SW 1271 (cell line): ENCODE measurements at places on chromosomes 3 and 15.

DNA sequence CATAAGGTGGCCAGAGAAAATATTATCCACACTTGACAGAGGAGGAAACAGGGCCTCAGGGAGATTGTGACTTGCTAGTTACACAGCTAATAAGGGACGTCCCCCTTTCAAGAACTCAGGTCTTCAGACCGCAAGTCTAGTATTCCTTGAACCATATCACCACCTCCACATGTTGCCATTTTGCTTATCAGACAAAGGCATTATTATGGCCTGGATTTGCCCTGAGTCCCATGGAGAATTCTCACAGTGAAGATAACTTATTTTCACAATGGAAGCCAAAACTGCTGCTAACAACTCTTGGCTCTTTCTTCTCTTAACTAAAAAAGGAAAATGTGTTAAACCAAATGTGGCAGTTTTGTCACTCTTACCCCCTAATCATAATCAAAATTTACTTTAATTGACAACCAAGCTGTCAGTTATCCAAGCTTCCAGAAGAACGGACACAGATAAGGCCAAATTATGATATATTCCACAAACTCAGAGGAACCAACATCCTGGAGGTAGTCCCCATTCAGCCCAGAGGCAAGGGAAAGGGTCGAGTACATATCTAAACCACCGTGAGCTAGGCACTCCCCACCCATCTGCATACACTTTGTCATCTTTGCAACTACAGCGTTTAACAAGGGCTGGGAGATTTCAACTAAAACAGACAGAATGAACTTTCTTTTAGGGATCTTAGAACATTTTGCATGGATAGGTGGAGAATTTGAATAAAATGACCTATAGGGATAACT lies 63.6 kb upstream of the THBS1 start:
- no peak for DNase-seq

DNA sequence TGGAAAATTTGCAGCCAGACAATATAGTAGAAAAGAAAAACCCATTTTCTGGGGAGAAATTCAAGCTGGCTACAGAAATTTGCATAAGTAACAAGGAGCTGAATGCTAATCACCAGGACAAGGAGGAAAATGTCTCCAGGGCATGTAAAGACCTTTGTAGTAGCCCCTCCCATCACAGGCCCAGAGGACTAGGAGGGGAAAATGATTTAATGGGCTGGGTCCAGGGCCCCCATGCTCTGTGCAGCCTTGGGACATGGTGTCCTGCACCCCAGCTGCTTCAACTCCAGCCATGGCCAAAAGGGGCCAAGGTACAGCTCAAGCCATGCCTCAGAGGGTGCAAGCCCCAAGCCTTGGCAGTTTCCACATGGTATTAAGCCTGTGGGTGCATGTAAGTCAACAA lies 197.6 kb upstream of the POU1F1 start:
- DNase-seq = no peak

GRCh38 chr15:39855400-39855799 lies 64.7 kb downstream of the GPR176 start:
- DNase-seq = no peak

DNA sequence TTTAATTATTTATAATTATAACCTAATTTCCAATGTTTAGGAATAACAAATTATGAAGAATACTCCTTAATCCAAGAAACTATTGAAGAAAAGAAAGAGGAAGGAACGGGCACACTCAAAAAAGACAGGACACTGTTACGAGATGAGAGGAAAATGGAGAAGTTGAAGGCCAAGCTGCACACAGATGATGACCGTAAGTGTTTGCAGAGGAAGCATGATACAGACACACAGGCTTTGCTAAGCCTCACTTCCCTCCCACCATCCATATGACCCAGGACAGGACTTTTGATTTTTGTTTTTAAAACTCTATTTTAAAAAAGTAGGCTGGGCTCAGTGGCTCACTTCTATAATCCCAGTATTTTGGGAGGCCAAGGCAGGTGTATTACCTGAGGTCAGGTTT lies 389.4 kb upstream of the TPM1 start:
- no peak for DNase-seq

DNA sequence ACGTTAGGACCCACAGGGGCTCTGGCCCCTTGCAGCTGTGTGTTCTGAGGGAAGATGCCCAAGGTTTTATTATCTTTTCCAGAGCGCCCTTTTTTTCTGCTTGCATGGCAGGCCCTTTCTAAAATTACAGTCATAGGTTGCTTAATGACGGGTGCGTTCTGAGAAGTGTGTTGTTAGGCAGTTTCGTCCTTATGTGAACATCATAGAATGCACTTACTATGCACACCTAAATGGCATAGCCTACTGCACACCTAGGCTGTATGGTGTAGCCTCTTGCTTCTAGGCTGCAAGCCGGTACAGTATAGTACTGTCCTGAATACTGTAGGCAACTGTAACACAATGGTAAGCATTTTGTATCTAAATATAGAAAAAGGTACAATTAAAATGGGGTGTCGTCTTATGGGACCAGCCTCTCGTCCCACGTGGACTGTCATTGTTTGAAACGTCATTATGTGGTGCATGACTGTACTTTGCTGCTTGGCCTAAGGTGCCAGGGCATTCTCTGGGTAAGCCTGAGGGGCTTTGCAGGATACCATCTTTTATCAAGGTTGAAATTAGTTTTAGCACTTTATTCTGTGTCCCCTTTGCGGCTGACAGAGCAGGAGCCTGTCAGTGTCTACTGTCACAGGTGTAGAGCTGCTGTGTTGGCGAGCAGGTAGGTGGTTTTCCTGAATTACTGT lies 10.9 kb downstream of the KLF13 start:
- no peak for DNase-seq
